Non-pigmented ciliary epithelial cell (primary cell): ENCODE measurements at places on chromosomes 5 and 9.

GRCh38 chr9:38065369-38066075 is 3.5 kb downstream of the SHB start:
- DNase-seq: no peak

GRCh38 chr9:91903126-91903911 is 46.7 kb downstream of the ROR2 start:
- no peak for DNase-seq

GRCh38 chr5:169050146-169050571 is 250.8 kb downstream of the SLIT3 start:
- no peak for DNase-seq

DNA sequence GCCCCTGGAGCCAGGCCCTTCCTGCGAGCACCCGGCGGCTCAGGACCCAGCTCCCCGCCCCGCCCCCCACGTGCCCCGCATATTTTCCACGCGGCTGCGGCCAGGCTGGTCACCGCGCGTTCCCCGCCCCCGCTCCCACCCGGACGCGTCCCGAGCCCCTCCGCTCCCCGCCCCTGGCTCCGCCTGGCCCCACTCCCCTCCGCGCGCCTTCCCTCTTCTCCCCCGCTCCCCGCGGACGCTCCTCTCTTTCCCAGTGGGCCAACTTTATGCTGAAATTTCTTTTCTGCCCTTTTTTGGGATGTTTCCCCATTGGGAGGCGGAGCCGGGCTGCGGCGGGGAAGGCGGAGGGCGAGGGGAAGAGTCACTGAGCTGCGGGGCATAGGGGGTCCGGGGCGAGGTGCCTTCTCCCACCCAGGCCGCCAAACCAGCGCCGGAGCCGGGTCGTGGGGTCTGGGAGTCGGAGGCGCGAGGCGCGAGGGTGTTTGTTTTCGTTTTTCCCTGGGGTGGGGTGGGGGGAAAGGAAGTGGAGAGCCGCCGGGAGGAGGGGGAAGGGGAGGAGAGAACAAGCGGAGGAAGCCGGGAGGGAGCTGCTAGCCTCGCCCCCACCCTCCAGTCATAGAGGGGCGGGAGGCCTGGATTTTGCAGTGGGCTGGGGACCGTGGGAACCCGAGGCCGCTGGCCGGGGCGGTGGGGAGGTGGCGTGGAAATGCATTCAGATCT is 1.0 kb upstream of the TPM2 start:
- DNase-seq: no peak

- no peak for DNase-seq
Observed at GRCh38 chr5:119032656-119033055, 38.2 kb upstream of the DMXL1 start.

DNA sequence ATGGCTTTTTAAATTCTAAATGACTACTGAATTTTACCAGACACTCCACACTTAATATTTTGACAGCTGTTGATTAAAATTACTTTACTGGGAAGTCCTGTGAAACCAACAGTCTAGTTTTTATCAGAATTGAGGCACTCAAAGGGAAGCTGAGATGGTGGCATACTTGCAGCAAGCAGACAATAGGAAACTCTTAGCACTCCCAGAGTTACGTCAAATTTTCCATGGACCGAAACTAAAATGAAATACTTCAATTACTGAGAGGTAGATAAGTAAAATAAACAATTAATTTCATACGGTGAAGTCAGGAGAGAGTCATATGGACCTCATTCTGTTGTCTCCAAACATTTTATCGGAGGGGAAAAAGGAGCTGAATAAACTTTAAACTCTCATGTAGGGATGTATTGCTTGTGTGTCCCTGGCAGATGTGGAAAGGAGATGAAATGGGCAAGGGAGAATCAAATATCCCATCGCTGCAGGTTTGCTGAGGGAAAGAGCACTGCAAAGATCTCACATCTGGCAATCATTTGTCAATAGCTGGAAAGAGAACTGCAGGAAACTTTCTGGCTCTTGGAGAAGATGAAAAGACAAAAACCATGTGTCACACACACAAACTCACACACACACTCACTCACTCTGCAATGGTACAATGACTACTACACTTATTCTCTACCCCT is 189.4 kb downstream of the BNC2 start:
- no peak for DNase-seq

DNA sequence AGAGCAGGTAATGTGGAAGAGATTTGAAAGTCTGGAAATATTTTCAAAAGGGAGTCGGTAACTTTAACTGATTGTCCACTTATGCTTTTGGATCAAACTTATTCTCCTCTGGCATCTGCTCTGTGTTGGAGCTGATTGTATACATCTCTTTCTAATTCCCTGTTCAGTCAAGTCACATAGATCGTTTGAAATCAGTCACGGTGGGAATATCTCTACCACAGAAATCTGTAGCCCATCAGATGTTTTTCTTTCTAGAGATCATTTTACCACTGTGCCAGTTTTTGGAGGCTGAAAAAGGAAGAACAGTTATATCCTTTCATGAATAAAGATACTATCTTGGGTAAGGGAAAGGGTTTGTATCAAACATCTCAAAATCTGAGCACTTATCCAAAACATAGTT is 1853.3 kb downstream of the EFNA5 start:
- no peak for DNase-seq

GRCh38 chr9:131677049-131677443 is 62.8 kb downstream of the RAPGEF1 start:
- no peak for DNase-seq

GRCh38 chr5:134656690-134657089 is 8.1 kb downstream of the SEC24A start:
- DNase-seq: no peak

GRCh38 chr5:17118631-17119030 is 98.8 kb upstream of the BASP1 start:
- DNase-seq: peak; percentile 88

- DNase-seq: no peak
Observed at GRCh38 chr9:96149533-96150280, 152.3 kb downstream of the HSD17B3 start.

- peak; percentile 9 for DNase-seq
Observed at GRCh38 chr5:72036951-72037350, 70.3 kb upstream of the MAP1B start.

- no peak for DNase-seq
Observed at GRCh38 chr5:19555436-19555835, 432.6 kb downstream of the CDH18 start.

GRCh38 chr5:163870441-163870840 is 365.0 kb downstream of the MAT2B start:
- DNase-seq: no peak

GRCh38 chr5:111792471-111793058 is 35.6 kb upstream of the NREP start:
- DNase-seq: no peak

- no peak for DNase-seq
Observed at GRCh38 chr9:71878327-71879274, 32.4 kb downstream of the ABHD17B start.

- DNase-seq: no peak
Observed at GRCh38 chr9:35341021-35341420, 148.9 kb upstream of the RUSC2 start.

GRCh38 chr5:39452846-39453245 is 28.1 kb upstream of the DAB2 start:
- no peak for DNase-seq

DNA sequence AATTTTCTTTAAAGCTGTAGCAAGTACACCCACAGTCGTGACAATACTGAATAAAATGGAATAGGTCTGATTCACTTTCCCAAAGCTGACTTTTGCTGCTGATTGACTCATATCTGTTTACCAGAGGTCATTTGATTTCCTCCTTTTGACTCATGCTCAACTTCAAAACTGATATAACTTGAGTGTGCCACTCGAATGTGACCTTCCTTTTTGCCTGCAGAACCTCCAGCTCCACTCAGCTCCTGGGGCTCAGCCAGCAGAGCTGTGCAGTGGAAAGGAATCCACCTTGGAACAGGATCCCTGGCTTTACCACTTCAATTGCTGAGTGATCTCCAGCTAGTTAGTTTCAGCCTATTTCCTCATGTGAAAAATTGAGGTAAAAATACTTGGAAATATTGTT is 84.1 kb downstream of the FEM1C start:
- peak; percentile 53 for DNase-seq

DNA sequence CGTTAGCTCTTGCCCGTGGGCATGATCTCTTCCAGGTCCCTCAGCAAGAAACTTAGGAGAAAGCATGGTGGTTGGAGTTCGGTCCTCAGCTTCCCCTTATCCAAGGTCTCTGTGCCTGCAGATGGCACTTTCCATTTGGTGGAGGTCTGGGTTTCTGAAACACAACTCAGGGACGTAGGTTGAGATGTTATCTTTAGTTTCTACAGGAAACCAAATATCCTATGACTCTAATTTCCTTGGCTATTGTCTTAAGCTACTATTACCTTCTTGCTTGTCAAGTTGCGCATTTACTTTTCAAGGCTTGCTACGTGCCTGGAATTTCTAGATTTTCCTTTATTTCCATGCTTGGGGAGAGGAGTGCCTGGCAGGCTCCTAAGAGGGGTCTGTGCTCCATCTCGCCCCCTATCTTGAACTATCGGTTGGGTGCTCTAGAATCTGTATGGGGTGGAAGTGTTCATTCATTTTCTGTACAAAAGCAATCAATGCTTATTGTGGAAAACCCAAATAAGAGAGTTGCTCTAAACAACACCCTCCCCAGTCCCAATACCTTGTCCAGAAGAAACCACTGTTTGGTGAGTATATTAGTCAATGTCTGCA is 32.9 kb upstream of the KCNIP1 start:
- DNase-seq: no peak

DNA sequence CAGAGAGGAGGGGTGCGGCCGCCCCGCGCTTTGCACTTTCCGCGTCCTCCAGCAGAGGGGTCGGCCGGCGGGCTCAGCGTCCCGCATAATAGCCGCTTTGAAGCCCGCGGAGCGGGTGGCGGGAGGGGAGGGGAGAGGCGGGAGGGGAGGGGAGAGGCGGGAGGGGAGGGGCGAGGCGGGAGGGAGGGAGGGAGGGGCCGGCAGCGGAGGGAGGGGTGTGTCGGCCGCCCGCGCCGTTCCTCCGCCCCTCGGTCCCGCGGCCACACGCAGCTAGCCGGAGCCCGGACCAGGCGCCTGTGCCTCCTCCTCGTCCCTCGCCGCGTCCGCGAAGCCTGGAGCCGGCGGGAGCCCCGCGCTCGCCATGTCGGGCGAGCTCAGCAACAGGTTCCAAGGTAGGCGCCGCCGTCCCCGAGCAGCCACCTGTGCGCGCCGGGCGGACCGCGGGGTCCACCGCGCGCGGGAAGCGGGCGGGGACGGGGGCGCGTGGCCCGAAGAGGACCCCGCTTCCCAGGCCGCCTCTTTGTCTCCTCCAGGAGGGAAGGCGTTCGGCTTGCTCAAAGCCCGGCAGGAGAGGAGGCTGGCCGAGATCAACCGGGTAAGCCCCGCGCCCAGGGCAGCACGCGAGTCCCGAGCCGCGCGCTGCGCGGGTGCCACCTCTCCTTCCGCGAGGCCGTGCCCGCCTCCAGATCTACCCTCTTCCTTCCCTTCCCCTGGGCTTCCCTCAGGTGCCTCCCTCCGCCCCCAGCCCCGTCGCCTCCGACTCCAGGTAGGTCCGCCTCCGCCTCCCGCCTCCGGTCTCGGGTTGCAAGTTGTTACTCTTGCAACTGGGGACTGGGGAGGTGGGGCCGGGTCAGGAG is at the start of gene AIF1L:
Gene AIF1L, plus strand, starts transcription at position 263 of the 857 bp plus-strand sequence. Its CDS starts 99 bp downstream, at position 362.
- DNase-seq: no peak

DNA sequence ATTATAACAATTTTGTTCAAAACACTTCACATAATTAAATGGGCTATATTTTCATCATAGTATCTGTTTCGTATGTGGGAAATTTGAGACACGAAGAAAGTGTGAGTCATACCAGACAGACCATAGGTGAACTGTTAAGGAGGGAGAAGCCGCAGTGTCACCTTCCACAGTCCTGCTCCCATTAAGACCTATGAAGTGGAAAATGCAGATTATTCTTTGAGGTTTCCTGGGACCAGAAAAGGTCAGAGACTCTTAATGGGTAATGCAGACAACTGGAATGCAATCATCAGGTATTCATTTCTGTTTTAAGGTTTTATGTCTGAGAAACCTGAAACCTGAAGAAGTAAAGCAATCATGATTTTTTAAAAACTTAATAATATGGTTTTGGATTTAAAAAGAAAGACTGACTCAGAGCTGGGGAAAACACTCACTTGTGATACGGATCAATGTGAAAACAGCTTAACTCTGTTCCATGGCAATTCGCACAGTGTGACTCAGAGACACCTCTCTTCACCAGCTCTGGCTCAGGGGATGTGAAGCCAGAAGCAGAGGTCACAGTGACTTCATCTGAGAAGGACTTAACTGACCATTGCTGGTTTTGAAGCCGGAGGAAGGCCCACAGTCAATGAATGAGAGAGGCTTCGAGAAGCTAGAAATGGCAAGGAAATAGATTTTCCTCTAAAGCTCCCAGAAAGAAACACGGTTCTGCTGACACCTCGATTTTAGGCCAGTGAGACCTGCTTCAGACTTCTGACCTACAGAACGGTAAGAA is 17.2 kb upstream of the GCNT1 start:
- peak; percentile 85 for DNase-seq
